ENCODE measurements at places on chromosomes 4 and X.

GRCh38 chr4:5561286-5561685 is 147.1 kb downstream of the EVC2 start:
- no peak for DNase-seq

DNA sequence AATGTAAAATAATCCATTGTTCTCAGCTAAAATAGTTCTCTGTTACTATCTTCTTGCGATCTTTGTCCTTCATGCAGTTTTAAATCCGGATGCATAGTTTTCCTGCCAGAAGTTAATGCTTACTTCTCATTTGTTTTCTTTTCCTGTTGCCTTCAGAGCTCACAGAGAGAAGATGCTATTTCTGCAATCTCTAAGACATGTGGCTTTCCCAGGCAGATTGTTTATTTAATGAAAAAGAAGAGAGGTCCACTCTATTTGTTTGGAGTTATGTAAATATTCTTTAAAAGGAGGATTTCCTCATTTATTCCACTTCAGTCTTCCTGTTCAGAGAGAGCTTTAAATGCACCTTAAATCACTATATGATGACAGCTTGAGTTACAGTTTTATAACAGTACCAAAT is 39.3 kb upstream of the HPGD start:
- no peak for DNase-seq

GRCh38 chr4:149955780-149956390 is 122.4 kb upstream of the DCLK2 start:
- no peak for DNase-seq

GRCh38 chr4:100842856-100843255 is 325.0 kb upstream of the EMCN start:
- DNase-seq, result no peak

- DNase-seq, result no peak
Measured at GRCh38 chrX:361231-362145, 25.2 kb downstream of the PPP2R3B start.

- DNase-seq, result peak; percentile 75
Measured at GRCh38 chr4:55947912-55948725, 626 bp upstream of the CEP135 start.

DNA sequence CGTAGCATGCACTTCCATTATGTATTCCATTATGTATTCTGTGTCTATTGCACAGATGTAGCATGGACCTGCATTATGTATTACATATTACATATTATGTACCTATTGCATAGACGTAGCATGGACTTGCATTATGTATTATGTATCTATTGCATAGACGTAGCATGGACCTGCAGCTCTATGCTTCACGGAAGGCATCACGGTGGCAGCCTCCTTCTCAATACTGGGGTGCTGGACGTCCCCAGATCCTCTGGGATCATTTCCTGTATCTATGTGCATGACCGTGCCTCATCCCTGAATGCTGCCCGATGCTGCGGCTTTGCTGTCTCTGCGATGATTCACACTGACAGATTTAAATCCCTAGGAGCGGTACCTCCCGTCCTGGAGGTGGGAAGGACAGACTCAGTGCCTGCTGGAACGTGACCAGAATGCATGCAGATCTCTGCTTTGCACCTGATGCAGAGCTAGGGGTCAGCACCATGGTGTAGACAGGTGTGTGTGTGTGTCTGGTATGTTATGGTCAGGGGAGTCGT is 317.5 kb downstream of the DHRSX start:
- DNase-seq, result no peak

DNA sequence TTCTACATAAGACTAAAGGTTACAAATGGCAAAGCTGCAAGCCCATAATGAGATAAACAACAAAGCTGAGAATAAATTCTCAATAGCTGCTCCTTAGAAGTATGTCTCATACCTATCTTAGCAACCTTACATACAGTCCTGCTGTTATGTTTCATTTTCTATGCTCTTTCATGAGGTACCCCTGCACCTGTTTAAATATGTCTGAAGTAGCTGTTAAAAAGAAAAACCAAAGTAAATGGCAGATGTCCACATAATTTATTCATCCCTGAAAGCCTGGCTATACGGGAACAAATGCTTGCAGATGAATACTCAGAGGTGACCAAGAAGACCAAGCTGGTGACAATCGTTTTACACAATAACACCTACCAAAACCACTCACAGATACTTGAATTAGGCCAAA is 22.5 kb downstream of the PPA2 start:
- DNase-seq, result no peak

DNA sequence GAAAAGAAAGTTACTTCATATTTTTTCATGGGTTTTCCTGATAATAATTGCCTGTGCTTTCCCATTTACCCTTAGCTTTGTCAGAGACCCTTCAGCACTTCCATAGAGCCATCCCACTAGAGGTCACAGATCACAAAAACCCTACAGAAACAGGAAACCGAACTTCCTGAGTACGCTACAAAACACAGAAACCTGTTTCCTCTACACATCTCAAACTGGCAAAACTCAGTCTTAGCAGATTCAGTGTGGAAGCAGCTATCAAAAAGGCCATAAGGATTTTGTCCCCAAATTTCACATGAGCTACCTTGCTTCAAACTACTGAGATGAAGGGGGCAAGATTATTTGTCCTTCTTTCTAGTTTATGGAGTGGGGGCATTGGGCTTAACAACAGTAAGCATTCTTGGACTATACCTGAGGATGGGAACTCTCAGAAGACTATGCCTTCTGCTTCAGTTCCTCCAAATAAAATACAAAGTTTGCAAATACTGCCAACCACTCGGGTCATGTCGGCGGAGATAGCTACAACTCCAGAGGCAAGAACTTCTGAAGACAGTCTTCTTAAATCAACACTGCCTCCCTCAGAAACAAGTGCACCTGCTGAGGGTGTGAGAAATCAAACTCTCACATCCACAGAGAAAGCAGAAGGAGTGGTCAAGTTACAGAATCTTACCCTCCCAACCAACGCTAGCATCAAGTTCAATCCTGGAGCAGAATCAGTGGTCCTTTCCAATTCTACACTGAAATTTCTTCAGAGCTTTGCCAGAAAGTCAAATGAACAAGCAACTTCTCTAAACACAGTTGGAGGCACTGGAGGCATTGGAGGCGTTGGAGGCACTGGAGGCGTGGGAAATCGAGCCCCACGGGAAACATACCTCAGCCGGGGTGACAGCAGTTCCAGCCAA is at the start of gene MMRN1:
Gene MMRN1 (plus strand): TSS at position 206 of the 902 bp plus-strand sequence. CDS start 118 bp downstream, at position 324.
- DNase-seq, result no peak

DNA sequence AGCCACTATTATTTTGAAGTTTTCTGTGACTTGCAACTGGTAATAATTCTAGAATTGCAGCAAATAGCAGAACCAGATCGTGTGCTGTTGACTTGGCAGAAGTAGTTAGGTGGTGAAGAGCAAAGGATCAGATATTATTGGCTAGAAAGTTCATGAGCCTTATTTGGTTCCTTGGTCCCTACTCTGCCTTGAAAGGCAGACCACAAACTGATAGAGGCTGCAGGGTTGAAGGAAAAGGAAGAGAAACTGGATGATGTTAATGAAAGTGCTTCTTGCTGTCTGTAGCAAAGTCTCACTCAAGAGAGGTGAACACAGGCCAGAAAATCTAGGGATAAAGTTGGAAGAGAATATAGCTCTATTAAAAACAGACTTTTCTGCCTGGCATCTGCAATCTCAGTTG is 41.2 kb upstream of the RNF150 start:
- no peak for DNase-seq

GRCh38 chr4:151702256-151702655 is 58.6 kb downstream of the GATB start:
- no peak for DNase-seq

DNA sequence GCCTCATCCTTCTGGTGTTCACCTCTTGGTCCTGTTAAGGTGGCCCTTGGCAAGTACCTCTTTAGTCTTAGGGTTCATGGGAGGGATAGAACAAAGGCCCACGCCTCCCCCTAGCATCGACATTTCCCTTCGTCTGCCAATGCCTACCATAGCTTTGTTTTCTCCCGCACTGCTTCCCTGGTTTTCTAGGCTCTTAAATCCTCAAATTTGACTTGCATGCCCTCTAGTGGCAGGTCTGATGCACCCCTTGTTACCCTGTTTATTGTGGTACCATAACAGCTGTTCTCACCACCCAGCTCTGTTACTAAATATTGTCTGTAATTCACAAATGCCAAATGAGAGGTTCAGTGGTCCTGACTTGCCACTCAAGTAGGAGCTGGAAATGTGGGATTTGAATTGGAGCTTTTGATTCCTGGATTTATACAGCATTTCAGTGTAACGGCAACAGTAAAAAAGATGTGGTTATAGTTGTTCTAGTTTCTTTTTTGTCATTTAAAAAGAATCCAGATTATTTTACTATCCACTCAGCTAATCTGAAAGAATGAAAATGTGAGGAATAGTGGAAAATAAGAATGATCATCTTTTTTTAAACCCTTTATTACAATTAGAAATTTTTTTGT is 100.1 kb downstream of the REPS2 start:
- DNase-seq, result peak; percentile 67

DNA sequence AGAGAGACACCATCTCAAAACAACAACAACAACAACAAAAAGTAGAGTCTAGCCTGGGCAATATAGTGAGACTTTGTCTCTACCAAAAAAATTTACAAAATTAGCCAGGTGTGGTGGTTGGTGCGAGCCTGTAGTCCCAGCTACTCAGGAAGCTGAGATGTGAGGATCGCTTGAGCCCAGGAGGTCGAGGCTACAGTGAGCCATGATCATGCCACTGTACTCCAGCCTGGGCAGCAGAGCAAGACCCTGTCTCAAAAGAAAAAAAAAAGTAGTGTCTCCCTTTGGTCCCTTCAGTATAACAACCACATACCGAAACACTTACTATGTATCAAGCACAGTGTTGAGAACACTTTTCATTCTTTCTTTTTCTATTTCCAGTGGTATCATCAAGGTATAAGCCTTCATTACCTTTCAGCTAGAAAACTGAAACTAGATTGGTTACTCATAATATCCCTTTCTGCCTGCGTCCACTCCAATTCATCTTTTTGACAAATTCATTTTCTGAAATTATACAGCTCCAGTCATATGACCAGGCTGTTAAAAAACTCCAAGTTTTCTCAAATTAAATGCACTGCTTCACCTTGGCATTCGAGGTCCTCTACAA is 54.1 kb downstream of the RPS6KA3 start:
- no peak for DNase-seq

GRCh38 chr4:96703265-96703664 is 863.4 kb downstream of the PDHA2 start:
- DNase-seq, result no peak

DNA sequence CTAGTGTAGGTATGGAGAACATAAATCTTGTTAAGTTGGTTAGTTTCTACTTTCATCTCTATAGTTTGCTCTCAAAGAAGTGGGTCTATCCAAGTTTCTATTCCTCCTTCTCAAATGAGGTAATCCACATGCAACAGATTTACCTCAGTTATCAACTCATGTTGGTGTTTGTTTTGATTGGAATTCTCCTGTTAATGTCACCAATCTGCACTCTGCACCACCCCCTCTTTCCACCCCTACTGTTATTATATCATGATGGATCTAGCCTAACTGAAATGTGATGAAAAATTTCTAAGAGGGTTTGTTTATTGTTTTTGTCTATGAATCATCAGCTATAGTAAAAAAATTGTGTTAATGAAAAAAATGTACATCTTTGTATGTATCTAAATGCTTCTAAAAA is 66.1 kb downstream of the AGTR2 start:
- DNase-seq, result peak; percentile 2

GRCh38 chrX:12685541-12685940 is 105.7 kb upstream of the PRPS2 start:
- no peak for DNase-seq

- peak; percentile 9 for DNase-seq
Measured at GRCh38 chrX:47232803-47233332, at the start of gene USP11. Gene USP11, plus strand, starts transcription at chrX:47233009. Its CDS starts 35 bp downstream, at chrX:47233044.

GRCh38 chr4:163665521-163666331 is 171.2 kb downstream of the TMA16 start:
- no peak for DNase-seq

DNA sequence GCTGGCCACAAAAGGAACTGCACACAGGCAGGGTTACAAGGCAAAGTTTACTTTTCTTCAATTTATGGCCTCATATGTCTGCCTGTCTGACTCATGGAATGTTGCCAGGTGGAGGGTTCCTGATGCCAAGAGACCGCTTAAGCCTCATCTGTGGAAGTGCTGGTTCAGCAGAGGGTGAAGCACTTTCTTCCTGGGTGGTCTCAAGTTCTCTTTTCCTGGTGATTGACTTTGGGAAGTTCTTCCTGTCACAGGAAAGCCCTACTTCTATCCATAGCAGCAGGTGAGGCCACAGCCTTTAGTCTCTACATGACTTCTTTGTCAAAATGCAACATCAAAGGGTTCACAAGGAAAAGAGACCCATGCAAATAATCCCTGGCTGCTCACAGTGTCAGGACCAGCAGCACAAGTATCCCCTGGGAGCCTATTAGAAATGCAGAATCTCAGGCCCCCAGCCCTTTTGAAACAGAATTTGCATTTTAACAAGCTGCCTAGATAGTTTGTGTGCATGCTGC is 81.4 kb upstream of the IGFBP7 start:
- no peak for DNase-seq

GRCh38 chrX:24148535-24149350 is 786 bp upstream of the ZFX start:
- no peak for DNase-seq

DNA sequence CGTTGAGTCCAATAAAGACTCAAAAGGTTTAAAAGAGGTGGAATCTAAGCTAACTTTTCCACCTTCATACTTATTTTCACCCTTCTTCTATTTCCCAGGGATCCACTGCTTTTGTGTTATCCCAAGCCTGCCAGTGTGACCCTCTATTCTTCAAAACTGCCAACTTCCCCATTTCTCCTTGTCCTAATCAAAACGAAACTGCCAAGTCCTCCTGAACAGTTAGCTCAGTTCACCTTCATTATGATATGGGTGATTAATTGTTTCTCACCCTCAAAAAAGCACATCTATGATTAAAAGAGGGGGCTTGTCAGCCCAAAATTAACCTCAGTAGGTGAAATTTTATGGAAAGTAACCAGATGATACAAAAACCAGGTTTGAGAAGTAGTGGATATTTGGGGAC is 108.4 kb downstream of the GUCY2F start:
- no peak for DNase-seq

GRCh38 chr4:54727346-54727745 is 69.6 kb downstream of the KIT start:
- DNase-seq, result no peak

DNA sequence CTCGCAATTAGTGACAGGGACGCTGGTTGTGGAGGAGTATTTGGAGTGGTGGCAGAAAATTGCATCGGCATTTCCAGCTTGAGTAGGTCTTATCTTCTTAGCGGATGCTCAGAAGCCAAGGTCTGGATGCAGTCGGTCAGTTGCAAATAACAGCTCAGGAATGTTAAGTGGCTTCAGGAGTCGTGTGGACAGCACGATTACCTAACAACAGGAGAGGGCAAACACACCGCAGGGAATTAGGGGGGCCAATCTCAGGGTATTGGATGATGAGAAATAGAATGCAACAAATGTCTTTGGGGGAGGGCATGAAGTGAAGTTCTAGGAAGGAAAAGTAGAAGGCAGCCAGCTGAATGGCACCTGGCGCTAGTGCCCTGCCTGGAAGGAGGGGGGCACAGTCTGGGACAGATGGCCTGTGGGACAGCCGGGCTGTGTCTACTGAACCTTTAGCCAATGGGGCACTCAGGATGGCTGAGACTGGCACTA is 11.8 kb downstream of the RASL11B start:
- DNase-seq, result no peak
